GM03348 (cell line): ENCODE measurements at places on chromosomes 5 and 9.

DNA sequence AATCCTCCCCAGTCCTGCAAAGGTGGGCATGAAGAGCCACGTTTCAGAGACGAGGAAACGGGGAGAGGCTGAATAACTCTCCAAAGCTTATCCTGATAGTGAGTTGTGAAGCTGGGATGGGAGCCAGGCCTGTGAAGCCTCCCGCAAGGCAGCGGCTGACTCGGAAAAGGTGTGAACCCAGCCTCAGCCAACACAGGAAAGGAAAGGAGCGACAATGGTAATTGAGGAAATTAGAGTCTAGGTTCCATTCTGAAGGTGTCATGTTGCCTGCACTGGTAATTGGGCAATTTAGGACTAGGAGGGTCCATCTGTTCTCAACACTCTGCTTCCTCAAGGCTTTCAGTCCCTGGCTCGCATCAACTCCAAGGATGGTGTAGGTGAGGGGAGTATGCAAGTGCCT lies 83.4 kb downstream of the LIFR start:
- DNase-seq: no peak

DNA sequence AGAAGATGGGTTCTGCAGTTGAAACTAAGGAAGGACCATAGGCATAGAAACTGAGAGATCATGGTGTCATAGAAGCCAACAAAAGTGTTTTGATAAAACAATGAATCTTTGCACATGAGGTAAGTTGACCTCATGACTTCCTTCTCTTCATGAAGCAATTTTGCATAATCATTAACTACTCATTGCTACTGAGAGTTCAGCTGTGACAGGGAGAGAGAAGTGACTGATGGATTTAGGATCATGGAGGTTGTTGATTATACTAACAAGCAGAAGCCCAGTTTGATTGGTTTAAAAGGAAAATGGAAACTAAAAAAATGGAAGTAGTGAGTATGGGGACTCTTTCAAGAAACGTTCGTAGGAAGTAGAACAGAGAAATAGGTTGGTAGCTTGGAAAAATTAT lies 51.2 kb downstream of the PARP8 start:
- no peak for DNase-seq

- DNase-seq: no peak
Measured at GRCh38 chr9:113632776-113633590, 169.5 kb downstream of the RGS3 start.

DNA sequence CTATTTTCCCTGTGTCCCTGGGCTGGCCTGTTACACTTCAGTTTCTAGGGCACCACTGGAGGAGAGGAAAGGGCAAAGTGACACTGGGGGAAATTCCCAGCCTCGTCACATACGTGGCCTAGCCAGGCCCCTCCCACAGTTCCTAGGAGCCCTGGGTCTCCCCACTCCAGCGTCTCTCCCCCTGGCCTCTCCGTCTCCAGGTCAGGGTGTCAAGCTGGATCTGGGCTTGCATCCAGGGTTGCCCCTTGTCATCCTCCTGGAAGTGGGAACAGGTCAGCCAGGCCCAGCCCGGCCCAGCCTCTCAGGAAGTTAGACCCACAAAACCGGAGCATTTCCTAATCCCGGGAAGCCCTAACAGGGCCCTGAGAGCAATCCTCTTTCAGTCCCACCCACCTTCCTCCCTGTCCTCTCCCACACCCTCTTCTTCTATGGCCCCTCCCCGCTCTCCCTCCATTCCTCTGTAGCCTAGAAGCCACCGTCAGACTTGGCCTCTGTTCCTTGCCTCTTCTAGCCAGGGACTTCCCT lies 4.7 kb upstream of the TNIP1 start:
- peak; percentile 35 for DNase-seq

DNA sequence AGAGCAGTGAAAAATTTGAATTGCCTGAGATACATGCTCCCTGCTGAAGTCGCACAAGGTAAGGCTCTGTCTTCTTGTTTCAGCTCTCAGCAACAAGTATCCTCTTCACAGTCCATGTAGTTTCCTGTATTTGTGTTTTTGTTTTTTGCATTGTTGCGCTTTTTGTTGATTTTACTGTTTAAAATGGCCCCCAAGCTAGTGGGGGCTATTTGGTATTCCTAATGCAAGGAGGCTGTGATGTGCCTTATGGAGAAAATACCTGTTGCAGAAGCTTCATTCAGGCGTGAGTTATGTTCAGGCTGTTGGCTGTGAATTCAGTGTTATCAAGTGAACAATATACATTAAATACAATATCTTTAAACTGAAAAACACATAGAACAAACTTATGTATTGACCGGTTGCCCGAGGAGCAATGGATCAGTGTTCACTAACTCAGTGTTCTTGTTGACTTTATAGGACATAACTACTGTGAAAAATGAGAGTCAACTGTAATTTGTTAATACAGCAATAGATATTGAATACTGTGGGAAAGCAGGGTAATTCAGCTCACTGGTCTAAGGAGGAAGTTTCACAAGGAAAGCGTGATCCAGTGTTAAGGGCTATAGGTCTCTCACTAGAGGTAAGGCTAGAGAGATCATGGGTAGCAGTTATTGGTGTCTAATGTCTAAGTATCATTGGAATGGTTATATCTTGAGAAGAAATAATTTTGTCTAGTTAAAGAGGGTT lies 150.5 kb downstream of the GCNT1 start:
- DNase-seq: no peak

GRCh38 chr9:136665704-136666371 lies 3.1 kb downstream of the EGFL7 start:
- DNase-seq: peak; percentile 84

DNA sequence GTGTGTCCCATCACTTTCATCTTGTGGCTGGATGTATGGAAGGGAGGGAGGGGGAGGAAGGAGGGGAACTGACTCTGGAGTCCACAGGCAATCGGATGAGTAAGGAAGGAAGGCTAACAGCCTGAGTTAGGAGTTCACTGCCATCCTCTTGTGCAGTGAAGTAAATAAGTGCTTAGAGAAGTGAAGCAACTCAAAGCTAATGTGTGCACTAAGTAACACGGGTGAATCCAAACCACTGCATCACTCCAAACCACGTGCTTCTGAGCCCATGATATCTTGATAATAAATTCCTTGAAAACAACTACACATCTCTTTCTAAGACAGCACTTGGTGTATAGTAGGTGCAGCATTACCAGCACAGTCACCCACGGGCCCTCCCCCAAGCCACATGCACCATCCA lies 69.6 kb upstream of the OLFM1 start:
- no peak for DNase-seq

DNA sequence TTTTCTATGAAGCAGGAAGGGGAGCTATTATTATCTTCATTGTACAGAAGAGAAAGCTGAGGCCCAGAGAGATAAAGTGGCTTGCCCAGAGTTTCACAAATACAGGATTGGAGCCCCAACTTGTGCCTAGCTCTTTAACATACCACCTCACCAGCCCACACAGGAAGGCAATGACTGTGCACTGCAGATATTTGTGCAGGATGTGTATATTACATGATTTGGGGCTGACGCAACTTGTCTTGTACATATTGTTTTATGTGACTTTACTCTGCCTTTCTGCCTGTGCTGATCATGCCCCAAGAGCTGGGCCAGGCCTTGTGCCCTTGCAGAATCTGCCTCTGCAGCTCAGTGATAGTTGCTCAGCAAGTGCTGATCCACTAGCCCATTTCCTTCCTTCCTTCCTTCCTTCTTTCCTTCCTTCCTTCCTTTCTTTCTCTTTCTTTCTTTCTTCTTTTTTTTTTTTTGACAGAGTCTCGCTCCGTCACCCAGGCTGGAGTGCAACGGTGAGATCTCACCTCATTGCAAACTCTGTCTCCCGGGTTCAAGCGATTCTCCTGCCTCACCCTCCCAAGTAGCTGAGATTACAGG lies 106.6 kb upstream of the TBCA start:
- peak; percentile 19 for DNase-seq

GRCh38 chr5:67960939-67961338 lies 254.6 kb upstream of the PIK3R1 start:
- no peak for DNase-seq

- no peak for DNase-seq
Measured at GRCh38 chr9:75995066-75995465, 104.6 kb downstream of the PCSK5 start.

DNA sequence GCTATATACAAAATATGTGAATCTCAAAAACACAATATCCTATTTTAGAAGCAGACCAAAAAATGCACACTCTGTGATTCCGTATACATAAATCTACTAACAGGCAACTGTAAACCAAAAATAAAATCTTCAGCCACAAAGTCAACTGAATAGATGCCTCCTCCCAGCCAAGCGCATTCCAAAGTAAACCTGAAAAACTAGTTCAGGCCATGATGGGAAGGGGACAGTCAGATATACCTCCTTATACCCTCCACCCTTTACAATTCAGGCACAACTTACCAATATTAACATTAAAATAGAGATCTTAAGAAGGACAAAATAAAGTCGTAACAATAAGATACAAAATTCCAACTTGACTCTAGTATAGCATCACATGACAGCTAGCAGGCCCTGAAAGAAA lies 1604.5 kb upstream of the NUDT12 start:
- DNase-seq: no peak

- DNase-seq: no peak
Measured at GRCh38 chr9:126618585-126619360, 5.0 kb downstream of the LMX1B start.

DNA sequence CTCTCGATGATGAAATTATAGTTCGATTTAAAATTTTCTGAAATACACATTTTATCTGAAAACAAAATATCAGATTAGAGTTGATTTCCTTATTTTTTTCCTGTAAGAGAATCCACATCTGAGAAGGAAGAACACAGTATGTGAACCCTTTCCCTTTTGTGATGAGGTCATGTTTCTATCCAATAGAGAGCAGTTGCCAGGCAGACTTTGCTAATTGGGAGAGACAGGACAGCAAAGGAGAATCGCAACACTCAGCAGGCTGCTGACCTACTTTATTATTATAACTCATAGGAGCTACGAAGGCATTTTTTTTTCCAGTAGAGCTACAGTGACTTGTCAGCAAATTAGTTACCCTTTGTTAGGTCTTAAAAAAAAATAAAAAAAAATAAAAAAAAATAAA lies 242.1 kb downstream of the HCN1 start:
- DNase-seq: peak; percentile 2

- DNase-seq: no peak
Measured at GRCh38 chr5:137134920-137135532, 364.1 kb downstream of the SPOCK1 start.

GRCh38 chr5:9903801-9904200 lies 273.6 kb upstream of the TAS2R1 start:
- no peak for DNase-seq

DNA sequence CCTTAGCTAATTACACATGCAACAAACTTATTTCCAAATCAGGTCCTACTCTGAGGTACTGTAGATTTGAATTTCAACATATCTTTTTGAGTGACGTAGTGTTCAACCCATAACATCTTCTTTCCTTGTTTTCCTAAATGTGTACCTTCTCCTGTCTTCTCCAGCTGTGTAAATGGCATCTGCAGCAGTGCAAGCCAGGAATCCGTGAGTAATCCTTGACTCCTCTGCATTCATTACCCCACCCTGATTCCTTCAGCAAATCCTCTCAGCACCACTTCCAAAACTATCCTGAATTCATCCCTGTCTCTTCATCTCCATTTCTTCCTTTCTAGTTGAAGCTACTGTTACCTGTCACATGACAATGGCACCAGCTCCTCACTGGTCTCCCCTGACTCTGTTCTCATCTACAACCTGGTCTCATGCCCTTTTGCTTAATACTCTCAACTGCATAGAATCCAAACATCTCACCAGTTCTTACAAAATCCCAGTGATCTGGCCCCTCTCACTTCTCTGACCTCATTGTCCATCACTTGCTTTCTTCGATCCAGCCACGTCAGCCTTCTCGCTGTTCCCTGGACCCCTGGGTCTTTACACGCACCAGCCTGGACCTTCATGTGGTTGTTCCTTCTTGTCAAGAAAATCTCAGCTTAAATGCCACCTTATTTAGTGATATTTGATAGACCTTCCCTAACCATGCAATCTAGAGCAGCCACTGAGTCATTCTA lies 14.6 kb upstream of the TRAF1 start:
- peak; percentile 73 for DNase-seq

DNA sequence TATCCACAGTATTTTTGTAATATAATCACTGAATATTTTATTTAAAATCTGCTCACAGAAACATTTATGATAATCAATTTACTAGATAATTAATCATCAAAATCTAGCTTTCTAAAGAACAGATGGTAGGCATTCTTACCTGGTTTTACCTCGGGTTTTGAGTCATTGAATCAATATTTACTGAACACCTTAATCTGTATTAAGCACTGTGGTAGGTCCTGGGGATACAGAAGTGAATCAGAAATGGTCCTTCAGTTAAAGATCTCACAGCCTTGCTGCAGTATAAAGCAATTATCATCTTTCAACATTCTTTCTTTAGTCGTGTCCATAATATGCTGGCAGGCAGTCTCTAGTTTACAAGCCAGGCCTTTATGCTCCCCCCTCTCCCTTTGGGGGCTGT lies 2.0 kb upstream of the MEIKIN start:
- no peak for DNase-seq

GRCh38 chr5:1431021-1431811 lies 14.0 kb downstream of the SLC6A3 start:
- no peak for DNase-seq

- DNase-seq: no peak
Measured at GRCh38 chr9:72945391-72945790, 7.5 kb downstream of the ALDH1A1 start.

GRCh38 chr5:916441-917293 lies 24.0 kb downstream of the TRIP13 start:
- no peak for DNase-seq

DNA sequence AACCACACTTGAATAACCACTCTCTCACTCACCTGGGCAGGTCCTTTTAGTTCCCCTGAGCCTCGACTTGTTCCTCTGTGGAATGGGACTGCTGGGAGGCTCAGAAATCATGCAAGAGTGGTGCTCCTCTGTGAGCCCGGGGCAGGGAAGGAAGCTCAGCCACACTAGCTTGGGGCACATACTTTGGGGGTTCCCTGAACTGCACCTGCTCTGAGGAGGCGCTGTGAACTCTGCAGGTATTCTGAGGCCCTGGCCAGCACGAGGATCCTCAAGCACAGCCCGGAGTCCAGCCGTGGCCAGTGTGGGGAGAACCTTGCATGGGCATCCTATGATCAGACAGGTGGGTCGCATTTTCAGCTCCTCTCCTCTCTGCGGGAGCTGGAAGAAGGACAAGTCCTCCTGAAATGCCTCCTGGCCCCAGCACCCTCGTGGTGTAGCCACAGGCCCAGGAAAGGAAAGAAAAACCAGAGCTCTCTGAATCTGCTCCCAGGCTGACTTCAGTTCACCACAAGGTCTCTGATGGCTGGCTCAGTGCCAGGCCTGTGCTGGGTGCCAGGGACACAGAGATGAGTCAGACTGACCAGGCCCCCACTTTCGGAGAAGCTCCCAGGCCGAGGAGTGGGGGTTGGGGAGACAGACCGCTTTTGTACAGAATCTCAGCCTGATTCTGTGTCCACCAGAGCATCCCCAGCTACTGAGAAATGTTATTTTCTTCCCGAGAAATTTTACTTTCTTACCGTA lies 11.9 kb downstream of the GLIPR2 start:
- peak; percentile 94 for DNase-seq
